Stimulated activated CD4-positive, alpha-beta T cell treated with anti-CD3 and anti-CD28 coated beads, Interleukin-2, amount 100 ng/mL, for 24 hours (primary cell): ENCODE measurements at places on chromosomes 1 and 21.

DNA sequence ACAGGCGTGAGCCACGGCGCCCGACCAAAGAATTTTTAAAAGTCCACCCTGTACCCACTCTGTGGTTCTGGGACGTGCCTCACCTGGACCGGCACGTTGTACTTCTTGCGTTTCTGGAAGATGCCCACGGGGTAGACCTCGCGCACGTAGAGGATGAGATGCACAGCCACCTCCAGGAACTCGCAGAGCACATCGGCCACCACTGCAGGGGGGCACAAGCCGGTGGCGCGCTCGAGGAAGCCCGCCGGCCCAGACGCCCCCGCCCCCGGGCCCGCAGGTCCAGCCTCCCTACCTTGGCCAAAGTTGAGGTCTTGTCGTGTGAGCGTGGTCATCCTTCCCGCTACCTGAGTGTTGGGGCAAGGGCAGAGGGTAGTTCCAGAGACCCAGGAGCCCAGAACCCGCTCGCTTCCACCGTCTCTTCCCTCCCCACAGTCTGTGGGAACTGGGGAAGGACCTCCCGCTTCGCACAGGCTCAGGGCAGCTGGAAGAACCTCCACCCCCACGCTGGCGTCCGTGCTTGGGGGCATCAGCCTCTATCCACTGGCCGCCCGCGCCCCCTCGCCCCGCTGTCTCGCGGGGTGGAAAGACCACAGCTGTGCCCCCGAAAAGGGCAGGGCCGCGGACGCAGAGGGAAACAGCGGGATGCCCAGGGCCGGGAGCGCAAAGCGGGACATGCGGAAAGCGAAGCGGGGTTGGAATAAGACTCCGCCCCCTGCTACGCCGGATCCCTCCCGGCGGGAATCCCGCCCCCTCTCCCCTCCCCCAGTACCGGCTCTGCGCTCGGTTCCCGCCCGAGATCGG is 478 bp downstream of the MAD2L2 start:
- no peak for DNase-seq

DNA sequence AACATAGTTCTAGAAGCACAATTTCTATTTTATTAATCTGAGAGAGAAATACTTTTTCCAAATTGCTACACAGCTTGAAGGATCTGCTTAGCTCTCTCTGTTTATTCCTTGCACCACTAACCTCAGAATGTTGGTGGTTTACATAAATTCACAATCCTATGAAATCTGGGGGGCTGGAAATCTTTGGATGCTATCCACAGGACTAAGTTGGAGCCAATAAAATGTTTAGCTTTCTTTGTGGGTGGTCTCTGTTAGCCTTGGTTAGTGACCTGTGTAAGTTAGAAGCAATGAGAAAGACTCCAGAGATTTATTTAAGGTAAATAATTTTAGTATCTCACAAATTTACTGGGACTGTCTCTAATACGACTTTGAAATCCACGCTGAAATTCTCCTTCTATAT is 418.1 kb downstream of the ADGRL2 start:
- no peak for DNase-seq

GRCh38 chr1:82979593-82980236 is 1019.2 kb downstream of the TTLL7 start:
- DNase-seq: no peak

GRCh38 chr1:217522277-217522676 is 108.6 kb downstream of the GPATCH2 start:
- no peak for DNase-seq

DNA sequence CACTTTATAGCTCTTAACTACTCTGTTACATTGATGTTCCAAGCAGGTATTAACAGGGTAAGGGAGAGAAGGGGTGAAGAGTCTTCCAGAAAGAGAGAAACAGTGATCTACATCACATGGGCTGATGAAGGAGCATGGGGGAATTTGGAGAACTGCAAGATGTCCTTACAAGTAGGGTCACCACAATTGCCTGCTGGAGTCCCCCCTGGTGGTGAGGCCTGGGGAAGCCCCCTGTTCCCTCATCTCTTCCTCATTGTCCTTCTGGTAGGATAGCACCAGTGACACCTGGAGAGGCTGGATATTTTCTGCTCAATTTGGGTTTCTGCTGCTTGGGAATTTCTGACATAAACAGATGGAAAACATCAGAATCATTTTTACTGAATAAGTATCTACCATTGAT is 126.6 kb downstream of the RUNX1 start:
- no peak for DNase-seq

DNA sequence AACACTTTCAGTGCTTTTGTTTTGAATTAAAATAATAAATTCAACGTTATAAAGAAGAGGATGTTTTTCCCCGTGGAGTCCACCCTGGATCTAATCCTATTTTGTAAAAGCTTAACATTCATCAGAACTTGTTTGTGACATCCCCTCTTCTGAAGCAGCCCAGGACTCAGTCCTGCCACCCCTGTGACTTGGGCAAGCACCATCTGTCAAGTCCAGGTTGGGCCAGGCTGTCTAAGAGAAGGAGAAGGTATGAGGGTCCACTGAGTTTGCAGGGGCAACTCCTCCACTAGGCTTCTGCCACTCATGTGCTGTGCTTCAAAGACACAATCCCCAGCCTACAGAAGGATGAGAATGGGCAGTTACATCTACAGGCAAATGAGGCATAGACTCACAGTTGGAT is 59.7 kb downstream of the MT1HL1 start:
- no peak for DNase-seq

- no peak for DNase-seq
These were observed 679.4 kb upstream of the USP24 start for GRCh38 chr1:55894521-55894920.

DNA sequence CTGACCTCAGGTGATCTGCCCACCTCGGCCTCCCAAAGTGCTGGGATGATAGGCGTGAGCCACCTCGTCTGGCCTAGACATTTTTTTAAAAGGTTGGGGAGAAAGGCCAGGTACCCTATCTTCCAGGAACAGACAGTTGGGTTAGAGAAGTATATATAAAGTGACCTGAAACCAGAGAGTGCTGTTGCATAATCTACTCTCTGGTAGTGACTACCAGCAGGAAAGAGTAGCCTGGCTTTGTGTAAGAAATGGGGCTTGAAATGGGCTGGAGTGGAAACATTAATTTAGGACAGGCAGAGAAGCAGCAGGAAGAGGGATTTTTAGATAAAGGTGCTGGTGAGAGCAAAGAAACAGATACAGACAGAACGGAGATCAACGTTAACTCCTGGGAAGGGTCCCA is 125.8 kb upstream of the HOOK1 start:
- no peak for DNase-seq

DNA sequence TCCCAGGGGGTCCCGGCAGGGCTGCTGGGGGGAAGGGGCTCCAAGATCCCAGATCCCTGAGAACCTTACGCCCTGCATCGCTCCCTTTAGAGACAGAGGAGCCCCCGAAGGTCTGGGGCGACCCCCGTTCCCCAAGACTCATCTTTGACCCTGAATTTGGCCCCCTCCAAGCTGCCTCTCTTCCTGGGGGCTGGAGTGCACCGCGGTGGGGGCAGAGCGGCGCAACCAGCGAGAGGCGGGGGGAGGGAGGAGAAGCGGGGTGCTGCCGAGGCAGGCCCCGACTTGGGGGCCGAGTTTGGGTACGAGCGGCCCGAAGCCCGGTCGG is 5.4 kb upstream of the PLEKHG5 start:
- DNase-seq: no peak

DNA sequence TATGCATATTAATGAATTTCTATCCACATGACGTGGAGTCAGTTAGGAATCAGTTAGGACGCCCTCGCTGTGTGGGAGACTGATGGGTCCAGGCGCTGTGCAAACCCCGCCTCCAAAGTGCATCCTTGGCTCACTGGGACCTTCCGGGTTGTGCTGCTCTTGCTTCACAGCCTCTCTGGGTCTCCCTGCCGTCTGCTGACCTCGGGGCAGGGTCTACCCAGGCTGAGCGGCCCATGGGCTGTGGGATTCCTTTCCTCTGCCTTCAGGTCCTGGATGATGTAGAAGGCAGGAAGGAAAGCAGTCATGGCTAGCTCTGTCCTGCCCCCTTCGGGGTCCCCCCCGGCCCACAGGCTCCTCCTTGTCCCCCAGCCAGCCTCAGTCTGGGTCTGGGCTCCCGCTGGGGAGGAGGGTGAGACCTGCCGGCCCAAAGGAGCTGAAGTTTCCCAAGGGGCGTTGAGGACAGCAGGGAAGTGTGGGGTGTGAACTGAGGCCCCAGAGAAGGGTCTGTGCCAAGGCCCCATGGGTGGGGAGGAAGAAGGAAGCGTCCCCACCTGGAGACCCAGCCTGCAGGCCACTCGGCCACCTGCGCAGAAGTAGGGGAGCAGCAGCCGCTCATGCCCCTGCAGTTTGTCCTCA is 24.6 kb upstream of the CDK11A start:
- DNase-seq: no peak

- no peak for DNase-seq
These were observed 24.3 kb downstream of the UBE2Q1 start for GRCh38 chr1:154533952-154534844.

- no peak for DNase-seq
These were observed 81.2 kb upstream of the TMPRSS2 start for GRCh38 chr21:41589131-41589530.

DNA sequence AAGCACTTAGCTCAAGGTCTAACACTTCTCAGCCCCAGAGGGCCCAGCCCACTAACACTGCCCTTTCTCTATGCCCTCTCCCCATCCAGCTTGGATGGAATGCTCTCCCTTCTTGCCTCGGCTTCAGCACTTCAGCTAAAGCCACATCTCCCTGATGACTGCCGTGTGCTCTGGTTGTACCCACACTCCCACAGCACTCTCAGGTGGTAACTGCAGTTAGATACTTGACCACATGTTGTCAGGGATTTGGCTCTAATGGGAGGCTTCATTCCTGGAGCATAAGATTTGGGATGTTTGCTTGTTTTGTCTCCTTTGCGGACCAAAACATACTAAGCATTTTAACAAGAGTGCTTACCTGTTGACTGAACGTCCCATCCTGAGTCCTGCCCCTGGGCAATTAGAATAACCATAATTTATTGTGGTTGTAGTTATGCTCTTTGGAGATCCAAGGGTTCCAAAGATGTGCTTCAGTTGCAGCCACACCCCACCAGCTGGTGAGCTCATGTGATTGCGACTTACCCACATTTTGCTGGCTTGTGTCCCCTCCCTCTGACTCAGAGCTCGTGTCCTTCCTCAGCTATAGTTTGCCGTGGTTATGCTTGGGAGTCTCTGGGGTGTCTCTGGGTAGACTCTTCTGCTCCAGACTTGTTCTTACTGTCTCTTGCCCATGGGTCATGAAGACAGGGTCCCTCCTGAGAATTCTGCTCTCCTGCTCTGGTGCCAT is 7.7 kb upstream of the SLC26A9 start:
- no peak for DNase-seq

DNA sequence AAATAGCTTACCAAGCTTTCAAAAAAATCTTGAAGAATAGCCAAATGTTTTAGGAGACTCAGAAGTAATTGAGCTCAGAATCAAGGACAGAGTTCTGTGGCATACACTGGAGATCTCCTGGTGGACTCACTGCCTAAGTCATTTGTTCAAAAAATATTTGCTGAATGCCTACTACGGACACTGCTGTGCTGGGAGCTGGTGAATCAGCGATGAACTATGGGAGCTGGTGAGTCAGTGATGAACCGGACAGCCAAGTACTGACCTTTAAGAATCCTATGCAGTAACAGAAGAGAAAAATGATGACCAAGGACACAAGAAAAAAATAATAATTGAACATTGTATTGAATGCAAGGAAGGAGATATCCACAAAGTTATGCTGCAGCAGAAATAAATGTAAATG is 717.9 kb upstream of the CXADR start:
- DNase-seq: no peak

- peak; percentile 24 for DNase-seq
These were observed 41.2 kb downstream of the DMAP1 start for GRCh38 chr1:44254392-44254910.

GRCh38 chr1:47507881-47508701 is 70.2 kb downstream of the FOXD2 start:
- peak; percentile 61 for DNase-seq

- no peak for DNase-seq
These were observed 94.2 kb upstream of the SERBP1 start for GRCh38 chr1:67524143-67525052.

GRCh38 chr1:56068908-56069307 is 510.5 kb downstream of the PLPP3 start:
- no peak for DNase-seq

DNA sequence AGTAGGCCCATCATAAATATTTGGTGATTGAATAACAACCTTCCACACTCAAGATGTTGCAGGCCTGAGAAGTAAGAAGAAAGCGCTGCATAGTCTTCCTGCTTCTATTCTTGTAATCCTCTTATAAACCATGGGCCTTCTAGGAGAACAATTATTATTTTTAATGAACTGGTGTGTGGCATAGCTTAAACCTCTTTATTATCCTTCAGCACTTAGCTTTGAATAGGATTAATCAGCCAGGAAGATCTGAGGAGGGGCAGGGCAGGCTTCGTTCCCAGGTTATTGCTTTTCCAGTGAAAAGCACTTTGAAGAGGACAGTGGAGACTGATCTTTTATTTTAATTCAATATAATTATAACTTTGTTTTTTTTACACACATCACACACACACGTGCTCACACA is 42.3 kb downstream of the KIF26B start:
- no peak for DNase-seq

DNA sequence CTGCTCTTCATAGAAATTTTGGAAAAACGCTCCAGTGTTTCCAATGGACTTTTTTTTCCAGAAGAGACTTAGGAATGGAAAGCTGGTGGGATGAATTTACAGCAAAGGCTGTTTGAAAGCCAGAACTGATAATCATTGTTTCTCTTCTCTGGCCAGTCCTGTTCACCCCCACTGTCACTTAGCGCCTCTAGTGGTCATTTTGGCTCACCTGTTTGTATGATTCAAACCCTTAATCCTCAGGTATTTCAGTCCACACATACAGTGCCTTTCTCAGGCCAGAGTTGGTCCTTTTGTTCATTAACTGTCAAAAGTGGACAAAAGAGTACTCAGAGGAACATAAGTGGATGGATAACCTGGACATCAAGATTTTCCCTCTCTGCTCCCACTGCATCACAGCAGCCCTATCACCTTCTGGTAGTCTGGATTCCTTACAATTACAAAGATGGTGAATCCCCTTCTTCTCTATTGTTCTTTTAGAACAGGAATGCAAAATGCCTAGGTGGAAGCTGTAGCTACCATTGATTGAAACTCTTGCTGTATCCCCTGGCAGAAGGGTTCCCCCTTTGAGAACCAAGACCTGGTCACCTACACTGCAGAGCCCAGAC is 177.6 kb upstream of the OLFM3 start:
- DNase-seq: no peak

- no peak for DNase-seq
These were observed 99.1 kb upstream of the RAB3GAP2 start for GRCh38 chr1:220371324-220371723.

DNA sequence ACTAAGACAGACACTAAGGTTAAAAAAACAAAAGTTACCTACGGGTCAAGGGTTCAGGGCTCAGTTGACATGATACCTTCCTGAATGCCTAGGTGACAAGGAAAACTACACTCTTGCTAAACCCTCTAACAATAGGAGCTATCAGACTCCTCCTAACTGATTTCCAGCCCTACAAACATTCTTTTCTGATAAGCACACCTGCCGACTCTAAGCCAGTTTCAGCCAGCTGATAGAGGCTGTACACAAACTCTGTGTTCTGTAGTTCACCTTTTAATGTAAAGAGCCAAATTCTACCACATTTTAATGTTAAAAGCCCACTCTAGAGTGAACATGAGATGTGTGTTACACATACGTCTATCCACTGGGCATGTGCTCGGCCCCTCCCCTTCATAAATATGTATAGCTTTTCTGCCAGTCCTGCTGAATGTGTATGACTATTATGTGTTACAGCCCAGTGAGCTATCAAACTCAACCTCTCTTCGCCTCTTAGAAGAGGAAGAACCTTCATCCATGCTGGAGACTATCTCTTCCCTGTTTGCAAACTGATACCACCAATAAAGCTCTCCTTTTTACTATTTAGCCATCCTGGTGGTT is 40.0 kb upstream of the FAM163A start:
- no peak for DNase-seq
